ENCODE measurements at places on chromosomes 4 and X.

- DNase-seq: no peak
Observed at GRCh38 chrX:39614680-39614998, 483.1 kb downstream of the BCOR start.

DNA sequence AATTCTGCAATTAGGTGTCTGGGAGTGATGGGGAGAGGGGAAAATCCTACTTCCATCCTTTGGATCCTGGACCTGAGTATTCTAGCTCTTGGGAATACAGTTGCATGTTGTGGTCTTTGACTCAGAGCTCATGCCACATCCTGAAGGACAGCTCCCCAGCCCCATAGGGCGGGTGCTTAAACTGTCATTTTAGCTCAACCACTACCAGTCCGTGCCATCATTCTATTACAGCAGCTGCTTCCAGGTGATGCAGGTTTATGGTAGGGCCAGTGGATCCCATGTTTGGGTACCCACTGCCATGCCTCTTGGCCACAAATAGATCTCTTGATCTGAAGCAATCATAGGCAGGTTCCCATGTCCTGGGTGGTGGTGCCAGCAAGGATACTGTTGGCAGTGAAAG is 34.7 kb downstream of the CCKAR start:
- DNase-seq: no peak

DNA sequence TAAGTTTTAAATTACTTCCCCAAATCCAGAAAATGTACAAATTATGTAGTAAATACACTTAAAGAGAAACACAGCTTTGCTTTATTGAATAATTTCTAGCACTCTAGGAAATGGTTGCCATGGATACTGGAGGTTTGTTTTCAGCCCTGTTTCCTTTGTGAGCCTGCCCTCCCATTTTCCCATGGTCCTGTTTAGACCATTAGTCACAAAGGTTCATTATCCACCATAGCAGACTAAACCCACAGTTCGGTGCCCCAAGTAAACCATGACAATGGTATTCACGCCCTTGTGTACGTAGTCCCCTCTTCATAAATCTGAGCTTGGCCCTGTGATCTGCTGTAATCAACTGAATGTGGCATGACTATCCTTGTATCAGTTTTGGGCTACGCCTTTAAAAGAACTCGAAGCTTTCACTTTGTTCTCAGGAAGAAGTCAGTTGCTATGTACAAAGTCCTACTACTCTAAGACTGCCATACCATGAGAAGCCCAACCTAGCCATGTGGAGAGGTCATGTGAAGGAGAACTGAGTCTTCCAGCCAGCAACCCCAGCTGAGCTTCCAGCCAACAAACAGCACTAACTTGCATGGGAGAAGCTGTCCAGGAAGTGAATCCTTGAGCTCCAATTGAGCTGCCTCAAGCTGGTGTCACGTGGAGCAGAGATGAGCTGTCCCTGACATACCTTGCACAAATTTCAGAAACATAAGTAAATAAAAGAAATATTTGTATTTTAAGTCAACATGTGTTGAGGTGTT is 300.4 kb downstream of the LDB2 start:
- DNase-seq: no peak

GRCh38 chr4:172980219-172980618 is 188.4 kb upstream of the GALNT7 start:
- DNase-seq: no peak

- DNase-seq: no peak
Observed at GRCh38 chr4:139525414-139525813, 30.6 kb downstream of the SETD7 start.

- no peak for DNase-seq
Observed at GRCh38 chrX:65688403-65688871, 21.0 kb downstream of the MSN start.

Measured in tibial nerve (tissue), 4 donors.